ENCODE measurements at places on chromosomes 5 and 9. TPM values are rescaled to one million over a fixed set of nuclear protein-coding genes. Genes with fewer than 3 reads are reported as not detected.
A peak's percentile ranks its signal among the peaks of the same experiment; 100 is the strongest.

GRCh38 chr9:81455462-81456219 is 233.7 kb downstream of the TLE1 start:
- H3K27me3 ChIP-seq: peaks cover 7% of the 10 kb centered on the region
- H3K4me3 ChIP-seq: no peak overlapping the region
- no peak for DNase-seq
- no peaks in the 10 kb centered on the region for H3K36me3 ChIP-seq
- no peak overlapping the region for H3K27ac ChIP-seq

- no peaks in the 10 kb centered on the region for H3K27me3 ChIP-seq
- H3K36me3 ChIP-seq: peaks cover 6% of the 10 kb centered on the region
- no peak overlapping the region for H3K27ac ChIP-seq
- no peak for DNase-seq
- H3K4me1 ChIP-seq: peaks cover 19% of the 10 kb centered on the region
Measured at GRCh38 chr5:116428413-116428812, 146.2 kb downstream of the SEMA6A start.

DNA sequence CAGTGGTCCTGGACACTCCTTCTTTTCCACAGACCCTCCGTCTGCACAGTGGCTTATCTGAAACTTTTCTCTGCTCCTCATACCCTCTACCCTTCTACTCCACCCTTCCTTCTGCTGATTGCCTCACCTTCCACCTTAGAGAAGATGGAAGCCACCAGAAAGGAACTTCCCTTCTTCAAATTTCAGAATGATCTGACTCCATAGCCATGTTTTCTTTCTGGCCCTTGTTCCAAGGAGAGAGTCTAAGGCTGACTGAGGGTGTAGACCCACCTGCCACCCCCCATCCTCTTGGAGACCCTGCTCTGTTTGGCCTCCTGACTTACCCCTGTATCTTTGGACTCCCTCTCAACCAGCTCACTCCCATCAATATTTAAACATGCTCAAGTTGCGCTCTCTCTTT is 7.4 kb downstream of the SNX30 start:
- H3K27ac ChIP-seq: no peak overlapping the region
- H3K4me1 ChIP-seq: peaks cover 19% of the 10 kb centered on the region
- no peak for DNase-seq
- no peaks in the 10 kb centered on the region for H3K27me3 ChIP-seq
- no peaks in the 10 kb centered on the region for H3K36me3 ChIP-seq

GRCh38 chr9:108217431-108218349 is 638.1 kb downstream of the ACTL7B start:
- H3K27me3 ChIP-seq: peaks cover 14% of the 10 kb centered on the region
- no peak for DNase-seq
- no peak overlapping the region for H3K27ac ChIP-seq
- no peaks in the 10 kb centered on the region for H3K36me3 ChIP-seq
- peaks cover 5% of the 10 kb centered on the region for H3K4me1 ChIP-seq
- no peak overlapping the region for H3K4me3 ChIP-seq

DNA sequence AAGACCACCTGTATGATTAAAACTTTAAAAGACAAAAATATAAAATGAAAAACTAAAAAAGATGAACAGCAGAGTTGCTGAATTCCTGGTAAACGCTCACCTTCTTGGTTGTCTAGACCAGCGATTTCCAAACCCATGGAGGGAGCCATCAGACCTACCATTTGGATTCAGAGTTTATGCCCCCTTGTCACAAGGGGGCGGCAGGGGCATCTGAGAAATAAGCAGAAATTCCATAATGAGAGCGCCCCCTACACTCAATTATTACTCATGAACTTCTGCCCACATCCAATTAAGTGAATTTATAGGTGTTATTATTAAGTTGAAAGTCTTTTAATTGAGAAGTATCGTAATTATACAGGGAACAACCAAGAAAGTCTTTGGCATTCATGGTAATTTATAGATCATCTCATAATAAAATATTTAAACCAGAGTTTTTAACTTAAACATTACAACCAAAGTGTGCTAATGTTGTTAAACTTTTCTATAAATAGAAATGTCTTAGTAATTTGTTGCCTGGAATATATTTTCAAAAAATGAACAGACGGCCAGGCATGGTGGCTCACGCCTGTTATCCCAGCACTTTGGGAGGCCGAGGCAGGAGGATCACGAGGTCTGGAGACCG is 35.2 kb upstream of the SPATA31C2 start:
- no peak overlapping the region for H3K27ac ChIP-seq
- H3K4me1 ChIP-seq: no peaks in the 10 kb centered on the region
- peaks cover 17% of the 10 kb centered on the region for H3K27me3 ChIP-seq
- no peaks in the 10 kb centered on the region for H3K36me3 ChIP-seq

- no peak overlapping the region for H3K4me3 ChIP-seq
- H3K27ac ChIP-seq: no peak overlapping the region
- H3K4me1 ChIP-seq: no peaks in the 10 kb centered on the region
- DNase-seq: no peak
- H3K27me3 ChIP-seq: no peaks in the 10 kb centered on the region
Measured at GRCh38 chr5:119706049-119706448, 76.7 kb downstream of the FAM170A start.

DNA sequence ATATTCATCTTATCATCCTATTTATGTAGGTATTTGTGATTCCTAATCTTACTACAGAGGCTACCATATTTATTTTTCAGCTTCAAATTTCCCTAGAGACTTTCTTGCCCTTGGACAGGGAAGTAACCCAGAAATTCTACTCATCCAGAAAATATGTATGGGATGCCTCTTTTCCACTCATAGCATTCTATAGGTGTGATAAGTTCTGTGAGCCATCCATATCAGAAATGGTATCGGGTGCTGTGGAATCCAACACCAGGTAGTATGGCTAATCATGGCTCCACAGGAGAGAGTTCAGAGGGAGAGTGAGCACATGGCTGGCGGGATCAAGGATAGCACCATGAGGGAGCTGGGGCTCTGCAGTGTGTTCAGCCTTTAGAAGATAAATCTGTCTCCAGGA is 349.3 kb upstream of the ACTBL2 start:
- no peaks in the 10 kb centered on the region for H3K27me3 ChIP-seq
- no peak overlapping the region for H3K27ac ChIP-seq
- no peaks in the 10 kb centered on the region for H3K36me3 ChIP-seq
- DNase-seq: no peak
- peaks cover 17% of the 10 kb centered on the region for H3K4me1 ChIP-seq

GRCh38 chr9:88972401-88972800 is 18.9 kb upstream of the S1PR3 start:
- no peak overlapping the region for H3K27ac ChIP-seq
- H3K36me3 ChIP-seq: no peaks in the 10 kb centered on the region
- peaks cover 6% of the 10 kb centered on the region for H3K27me3 ChIP-seq
- H3K4me3 ChIP-seq: no peak overlapping the region
- DNase-seq: peak; percentile 42

- H3K27me3 ChIP-seq: no peaks in the 10 kb centered on the region
- H3K4me3 ChIP-seq: no peak overlapping the region
- peaks cover 10% of the 10 kb centered on the region for H3K36me3 ChIP-seq
Measured at GRCh38 chr9:4530375-4530774, 40.1 kb downstream of the SLC1A1 start.

DNA sequence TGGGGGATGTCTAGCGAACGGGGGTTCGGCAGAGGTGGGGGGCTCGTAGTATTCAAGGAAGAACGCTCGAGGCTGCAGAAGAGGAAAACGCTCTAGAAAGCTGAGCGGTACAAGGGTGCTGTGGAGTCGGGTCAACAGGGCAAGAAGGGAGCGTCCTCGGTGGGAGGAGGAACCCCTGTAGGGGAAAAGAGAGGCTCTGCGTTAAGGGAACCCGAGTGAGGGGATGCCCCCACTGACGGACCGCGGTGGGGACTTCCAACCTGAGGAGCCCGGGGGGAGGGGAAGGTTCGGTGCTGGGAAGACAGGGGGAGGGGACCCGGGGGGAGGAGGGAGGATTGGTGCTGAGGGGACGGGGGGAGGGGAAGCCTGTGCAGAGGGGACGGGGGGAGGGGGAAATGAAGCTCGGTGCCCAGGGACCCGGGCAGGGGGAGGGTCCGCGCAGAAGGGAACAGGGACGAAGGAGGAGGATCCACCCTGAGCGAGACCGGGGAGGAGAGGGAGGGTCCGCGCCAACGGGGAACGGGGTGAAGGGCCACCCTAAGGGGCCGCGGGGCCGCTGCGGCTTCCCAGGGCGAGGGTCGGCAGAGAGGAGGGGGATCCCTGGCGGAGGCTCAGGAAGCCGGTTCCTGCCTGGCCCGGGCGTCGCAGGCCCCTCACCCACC is 621 bp downstream of the NR6A1 start:
- no peaks in the 10 kb centered on the region for H3K36me3 ChIP-seq
- peaks cover 19% of the 10 kb centered on the region for H3K4me1 ChIP-seq
- peaks cover 51% of the 10 kb centered on the region for H3K27me3 ChIP-seq
- no peak for DNase-seq
- peak overlapping the region; percentile 93 for H3K4me3 ChIP-seq
- peak overlapping the region; percentile 88 for H3K27ac ChIP-seq

- peak overlapping the region; percentile 58 for H3K27ac ChIP-seq
- no peaks in the 10 kb centered on the region for H3K36me3 ChIP-seq
- H3K4me3 ChIP-seq: peak overlapping the region; percentile 39
- peaks cover 31% of the 10 kb centered on the region for H3K4me1 ChIP-seq
Measured at GRCh38 chr9:106420511-106420944, 442.4 kb upstream of the ZNF462 start.

GRCh38 chr5:39175273-39175955 is 43.9 kb downstream of the FYB1 start:
- no peaks in the 10 kb centered on the region for H3K4me1 ChIP-seq
- no peak overlapping the region for H3K4me3 ChIP-seq
- H3K27ac ChIP-seq: no peak overlapping the region
- no peak for DNase-seq
- peaks cover 14% of the 10 kb centered on the region for H3K27me3 ChIP-seq

DNA sequence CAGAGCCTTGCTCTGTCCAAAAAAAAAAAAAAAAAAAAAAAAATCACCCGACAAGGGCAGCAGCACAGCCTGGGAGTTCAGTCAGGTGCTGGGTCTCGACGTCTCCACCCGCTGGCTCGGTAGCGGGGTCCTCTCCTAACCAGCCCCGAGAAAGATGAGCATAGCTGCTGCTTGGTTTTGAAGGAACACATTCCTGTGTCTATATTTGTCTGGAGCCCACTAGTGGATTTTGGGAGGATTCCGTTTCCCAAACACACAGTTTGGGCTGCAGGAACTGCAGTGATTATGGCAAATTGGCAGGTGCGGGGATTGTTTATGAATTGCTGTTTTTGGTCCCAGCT is 1.2 kb downstream of the OTULINL start:
- peak overlapping the region; percentile 83 for H3K4me3 ChIP-seq
- peaks cover 57% of the 10 kb centered on the region for H3K27me3 ChIP-seq
- peaks cover 10% of the 10 kb centered on the region for H3K4me1 ChIP-seq
- H3K36me3 ChIP-seq: peaks cover 7% of the 10 kb centered on the region

GRCh38 chr9:3578786-3579185 is 53.0 kb upstream of the RFX3 start:
- H3K27me3 ChIP-seq: no peaks in the 10 kb centered on the region
- no peaks in the 10 kb centered on the region for H3K4me1 ChIP-seq
- peaks cover 7% of the 10 kb centered on the region for H3K36me3 ChIP-seq
- no peak overlapping the region for H3K27ac ChIP-seq
- H3K4me3 ChIP-seq: no peak overlapping the region

GRCh38 chr9:129889941-129890717 is 54.9 kb downstream of the USP20 start:
- DNase-seq: no peak
- peaks cover 15% of the 10 kb centered on the region for H3K36me3 ChIP-seq
- H3K4me3 ChIP-seq: no peak overlapping the region
- no peaks in the 10 kb centered on the region for H3K27me3 ChIP-seq
- peak overlapping the region; percentile 61 for H3K27ac ChIP-seq

The COL15A1 gene
- total RNA-seq: 0.68 TPM

The PTAR1 gene
- total RNA-seq: 35.9 TPM

The TAL2 gene
- total RNA-seq: not detected

Data from type B pancreatic cell (in vitro differentiated cells).